ENCODE measurements at places on chromosomes 4 and X.

- no peak for DNase-seq
Measured at GRCh38 chr4:89599026-89599425, 237.9 kb downstream of the SNCA start.

DNA sequence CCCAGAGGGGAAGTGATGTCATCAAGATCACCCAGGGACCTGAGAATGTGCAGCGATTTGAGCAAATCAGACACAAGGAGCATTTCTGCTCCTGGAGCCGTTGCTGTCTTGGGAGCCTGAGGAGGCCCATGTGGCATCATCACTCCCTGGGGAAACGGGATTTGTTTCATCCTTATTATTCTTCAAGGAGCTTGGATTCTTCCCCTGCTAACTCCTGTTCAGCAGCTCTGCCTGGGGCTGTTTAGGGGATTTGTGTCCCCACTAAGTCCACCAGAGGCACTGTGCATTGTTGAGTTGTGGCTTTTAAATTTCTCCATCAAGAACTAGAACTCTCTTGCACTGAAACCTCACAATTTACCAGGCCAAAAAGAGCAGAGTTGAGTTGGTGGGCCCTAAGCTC lies 104.2 kb upstream of the MSX1 start:
- no peak for DNase-seq

DNA sequence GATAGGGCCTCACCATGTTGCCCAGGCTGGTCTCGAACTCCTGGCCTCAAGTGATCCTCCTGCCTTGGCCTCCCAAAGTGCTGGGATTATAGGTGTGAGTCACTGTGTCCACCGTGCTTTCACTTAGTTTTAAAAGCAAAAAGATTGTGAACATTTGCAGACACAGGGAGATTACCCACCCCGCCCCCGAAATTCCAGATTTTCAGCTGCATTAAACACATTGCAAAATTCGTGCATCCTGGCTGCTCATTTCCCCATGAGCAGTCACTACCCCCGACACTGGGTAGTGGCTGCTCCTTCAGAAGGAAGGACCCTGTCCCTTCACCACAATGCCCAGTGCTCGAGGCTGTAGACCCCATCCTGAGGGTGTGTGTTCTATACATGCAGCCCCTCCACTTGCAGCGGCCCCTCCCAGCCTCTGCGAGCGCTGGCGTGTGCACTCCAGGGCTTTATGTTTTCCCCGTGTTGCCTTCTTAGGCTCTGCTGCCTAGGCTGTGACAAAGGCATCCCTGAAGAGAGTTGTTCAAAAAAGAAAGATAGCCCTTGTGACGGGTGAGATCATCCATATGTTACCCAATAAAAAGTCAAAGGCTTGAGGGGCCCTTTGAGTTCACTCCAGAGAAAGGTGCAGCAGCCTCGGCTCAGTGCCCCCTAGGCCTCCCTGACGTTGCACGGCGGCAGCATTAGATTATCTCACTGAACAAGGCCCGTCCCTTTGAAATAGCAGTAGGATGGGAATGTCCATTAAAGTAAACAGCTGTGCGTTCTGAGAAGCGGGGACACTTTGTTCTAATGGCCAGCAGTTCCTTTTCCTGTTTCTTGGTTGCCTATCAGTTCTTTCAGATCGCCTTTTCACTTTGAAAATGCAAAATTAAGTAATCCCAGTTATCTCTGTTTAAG lies 71.6 kb downstream of the SHROOM2 start:
- no peak for DNase-seq

GRCh38 chr4:18020145-18020670 lies 1.3 kb downstream of the LCORL start:
- no peak for DNase-seq

DNA sequence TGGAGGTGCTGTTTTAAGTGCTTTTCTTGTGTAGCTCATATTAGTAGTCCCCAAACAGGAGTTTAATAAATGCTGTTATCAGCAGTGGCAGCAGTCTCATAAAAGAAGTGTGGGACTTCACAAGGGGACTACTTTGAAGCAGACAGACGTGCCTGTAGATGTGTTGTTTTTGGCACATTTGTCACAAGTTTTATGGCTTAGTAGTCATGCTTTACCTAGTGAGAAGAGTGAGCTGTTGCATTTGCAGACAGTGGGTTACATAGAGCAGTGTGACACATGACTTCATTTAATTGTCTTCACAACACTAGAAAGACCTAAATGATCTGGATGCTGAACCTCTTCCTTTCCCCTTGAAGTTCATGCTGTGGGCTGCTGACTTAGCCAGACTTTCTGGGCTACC lies 149.5 kb upstream of the MBNL3 start:
- no peak for DNase-seq

GRCh38 chrX:108439426-108439942 lies at the start of gene COL4A5:
TSS of gene COL4A5 (plus strand) at chrX:108439838. CDS start at chrX:108440126, 288 bp downstream.
- no peak for DNase-seq

GRCh38 chr4:185219551-185220344 lies 10.3 kb downstream of the SNX25 start:
- no peak for DNase-seq

DNA sequence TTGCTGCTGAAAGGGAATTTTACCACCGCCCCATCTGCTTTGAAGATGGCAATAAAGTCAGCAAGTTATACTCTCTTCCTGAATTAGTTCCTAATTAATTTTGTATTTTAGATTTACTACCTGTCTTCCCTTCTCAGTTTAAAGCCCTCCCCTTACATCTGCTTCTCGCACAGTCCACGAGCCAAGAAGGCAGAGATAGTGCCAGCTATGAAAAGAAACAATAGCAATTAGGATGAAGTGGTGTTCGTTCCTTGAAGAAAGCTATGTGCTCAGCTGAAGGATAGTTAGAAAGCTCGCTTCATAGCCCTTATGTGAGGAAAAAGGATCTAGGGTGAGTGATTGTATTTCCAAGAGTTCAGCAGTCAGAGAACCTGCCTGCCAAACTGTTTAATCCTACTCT lies 1678.8 kb upstream of the TENM3 start:
- DNase-seq, result no peak

GRCh38 chr4:97987019-97987648 lies 156.1 kb downstream of the STPG2 start:
- no peak for DNase-seq

- no peak for DNase-seq
Measured at GRCh38 chrX:136865270-136866158, 15.0 kb downstream of the RBMX start.

- no peak for DNase-seq
Measured at GRCh38 chr4:21276046-21276445, 575.8 kb downstream of the PACRGL start.

- no peak for DNase-seq
Measured at GRCh38 chr4:183636923-183637322, 22.1 kb downstream of the RWDD4 start.

GRCh38 chrX:39416547-39417260 lies 615.4 kb downstream of the MID1IP1 start:
- DNase-seq, result no peak

DNA sequence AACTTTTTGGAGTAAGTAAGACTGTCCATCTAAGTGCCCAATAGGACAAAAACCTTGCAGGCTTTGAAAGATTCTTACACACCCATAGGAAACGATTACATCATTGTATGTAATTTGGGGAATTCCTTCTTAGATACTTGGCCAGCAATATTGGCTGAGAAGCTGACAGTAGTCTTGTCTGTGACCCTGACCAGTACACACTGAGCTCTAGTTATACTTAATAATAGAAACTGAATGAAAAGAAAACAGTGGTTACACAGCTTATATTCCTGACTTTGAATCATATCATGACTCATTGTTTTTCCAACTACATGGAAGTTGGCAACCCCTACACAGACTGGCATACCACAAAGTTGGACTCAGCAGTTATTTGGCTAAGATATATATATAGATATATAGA lies 7.1 kb upstream of the TLR2 start:
- no peak for DNase-seq

GRCh38 chrX:67717571-67717970 lies 173.8 kb downstream of the AR start:
- no peak for DNase-seq
